Left ventricle myocardium inferior (tissue), 1 donor: ENCODE measurements at places on chromosomes 2 and 18.

- no peaks in the 10 kb centered on the region for H3K36me3 ChIP-seq
- H3K4me3 ChIP-seq, result no peak overlapping the region
- H3K27me3 ChIP-seq, result no peaks in the 10 kb centered on the region
- DNase-seq, result no peak
- no peak overlapping the region for H3K27ac ChIP-seq
These were observed 36.5 kb downstream of the MGAT5 start for GRCh38 chr2:134290358-134290757.

DNA sequence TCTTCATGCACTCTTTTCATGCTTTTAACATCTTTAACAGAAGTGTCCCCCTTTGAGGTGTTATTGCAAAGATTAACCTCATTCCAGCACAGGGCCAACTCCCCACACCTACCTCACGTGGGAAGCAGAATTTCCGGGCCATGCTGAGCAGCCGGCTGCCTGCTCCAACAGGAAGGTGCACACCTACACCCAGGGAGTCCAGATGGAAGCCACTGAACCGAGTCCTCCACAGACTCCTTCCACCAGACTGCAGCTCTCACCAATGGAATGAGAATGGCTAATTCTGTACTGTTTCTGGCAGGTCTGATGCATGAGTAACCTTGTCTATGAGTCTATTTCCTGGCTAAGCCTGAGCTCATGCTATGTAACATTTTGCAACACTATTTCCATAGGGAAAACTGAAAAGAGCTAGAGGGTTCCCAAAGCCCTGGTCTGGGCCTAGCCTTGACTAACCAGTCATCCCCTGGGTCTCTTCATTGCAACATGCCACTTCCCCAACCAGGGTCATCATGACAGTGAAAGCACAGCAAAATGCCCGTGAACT lies 11.0 kb downstream of the ERFE start:
- peaks cover 2% of the 10 kb centered on the region for H3K27me3 ChIP-seq
- DNase-seq, result no peak
- H3K4me1 ChIP-seq, result peaks cover 19% of the 10 kb centered on the region
- H3K36me3 ChIP-seq, result peaks cover 70% of the 10 kb centered on the region
- H3K27ac ChIP-seq, result peak overlapping the region; percentile 34

DNA sequence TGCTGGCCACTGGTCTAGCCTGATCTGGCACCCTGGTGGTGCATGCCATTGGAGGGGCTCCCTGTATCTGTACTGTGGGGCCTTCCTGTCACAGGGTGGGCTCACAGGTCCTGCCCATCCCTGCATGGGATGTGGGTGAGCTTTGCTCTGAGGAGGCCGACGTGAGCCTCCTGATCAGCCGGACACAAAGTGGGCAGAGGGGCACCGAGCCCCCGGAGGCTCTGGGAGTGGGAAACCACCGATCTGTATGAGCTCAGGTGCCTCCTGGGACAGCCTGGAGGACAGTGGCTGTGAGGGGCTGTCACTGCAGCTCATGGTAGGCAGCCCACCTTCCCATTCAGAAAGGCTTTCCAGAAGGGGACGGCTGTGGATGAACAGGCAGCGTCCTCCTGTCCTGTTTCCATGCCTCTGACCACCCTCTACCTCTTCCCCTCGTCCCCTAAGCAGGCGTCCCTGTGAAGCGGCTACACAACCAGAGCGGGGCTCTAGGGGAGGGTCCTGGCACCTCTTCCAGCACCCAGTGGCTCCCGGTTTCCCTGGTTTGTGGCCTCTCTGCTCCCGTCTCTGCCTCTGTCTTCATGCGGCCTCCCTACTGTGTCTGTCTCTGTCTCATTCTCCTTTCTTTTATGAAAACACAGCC lies 112.5 kb upstream of the OTOS start:
- peak overlapping the region; percentile 92 for H3K27ac ChIP-seq
- DNase-seq, result no peak
- no peaks in the 10 kb centered on the region for H3K27me3 ChIP-seq
- peaks cover 55% of the 10 kb centered on the region for H3K4me1 ChIP-seq
- no peak overlapping the region for H3K4me3 ChIP-seq
- no peaks in the 10 kb centered on the region for H3K36me3 ChIP-seq

DNA sequence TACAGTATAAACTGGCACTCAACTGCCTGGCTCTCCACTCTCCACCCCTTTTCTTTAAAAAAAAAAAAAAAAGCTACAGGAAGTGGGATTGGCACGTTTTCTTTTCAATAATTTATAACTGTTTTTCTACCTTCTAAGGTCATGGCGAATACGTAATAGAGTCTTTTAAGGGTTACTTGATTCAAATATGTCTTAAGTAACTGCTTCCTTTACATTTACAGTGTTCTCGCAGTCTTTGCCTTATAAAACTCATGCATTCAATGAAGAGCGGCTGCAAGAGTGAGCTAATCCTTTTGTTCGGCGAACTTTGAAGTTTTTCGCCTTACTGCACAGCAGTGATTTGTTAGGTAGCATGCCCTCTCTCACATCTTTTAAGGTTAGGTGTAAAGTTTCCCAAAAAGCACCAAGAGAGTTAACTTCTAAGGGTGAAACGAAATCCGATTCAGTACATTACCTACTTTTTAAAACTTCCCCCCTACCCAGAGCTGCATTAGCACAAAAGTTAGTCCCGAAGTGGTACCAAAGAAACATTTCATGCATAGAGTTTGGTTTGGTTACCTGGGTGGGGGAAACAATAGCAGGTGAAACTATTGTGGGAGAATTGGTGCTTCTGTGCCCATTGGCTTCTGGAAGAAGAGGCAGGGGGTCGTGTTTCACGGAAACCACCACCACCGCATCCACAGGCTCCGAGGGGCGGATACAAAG lies 2.0 kb downstream of the KCTD1 start:
- peak overlapping the region; percentile 81 for H3K4me3 ChIP-seq
- no peak for DNase-seq
- peaks cover 77% of the 10 kb centered on the region for H3K4me1 ChIP-seq
- no peak overlapping the region for H3K27ac ChIP-seq
- peaks cover 9% of the 10 kb centered on the region for H3K27me3 ChIP-seq
